ENCODE measurements at places on chromosomes 3 and 15.

DNA sequence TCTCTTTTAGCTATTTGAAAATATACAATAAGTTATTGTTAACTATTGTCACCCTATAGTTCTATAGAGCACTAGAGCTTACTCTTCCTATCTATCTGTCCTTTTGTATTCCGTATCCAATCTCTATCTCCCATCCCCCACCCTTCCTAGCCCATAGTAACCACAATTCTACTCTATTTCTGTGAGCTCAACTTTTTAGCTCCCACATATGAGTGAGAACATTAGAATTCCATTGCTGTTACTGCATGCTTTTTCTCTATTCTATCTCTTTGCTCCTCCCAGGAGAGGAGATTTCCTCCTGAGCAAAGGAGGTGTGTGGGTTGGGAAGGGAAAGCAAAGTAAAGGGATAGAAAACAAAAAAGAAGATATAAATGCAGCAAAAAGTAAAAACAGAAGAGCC lies 105.6 kb upstream of the SLC4A7 start:
- no peak for DNase-seq

- DNase-seq, result no peak
These were observed 55.0 kb downstream of the CFAP20DC start for GRCh38 chr3:58994746-58995330.

DNA sequence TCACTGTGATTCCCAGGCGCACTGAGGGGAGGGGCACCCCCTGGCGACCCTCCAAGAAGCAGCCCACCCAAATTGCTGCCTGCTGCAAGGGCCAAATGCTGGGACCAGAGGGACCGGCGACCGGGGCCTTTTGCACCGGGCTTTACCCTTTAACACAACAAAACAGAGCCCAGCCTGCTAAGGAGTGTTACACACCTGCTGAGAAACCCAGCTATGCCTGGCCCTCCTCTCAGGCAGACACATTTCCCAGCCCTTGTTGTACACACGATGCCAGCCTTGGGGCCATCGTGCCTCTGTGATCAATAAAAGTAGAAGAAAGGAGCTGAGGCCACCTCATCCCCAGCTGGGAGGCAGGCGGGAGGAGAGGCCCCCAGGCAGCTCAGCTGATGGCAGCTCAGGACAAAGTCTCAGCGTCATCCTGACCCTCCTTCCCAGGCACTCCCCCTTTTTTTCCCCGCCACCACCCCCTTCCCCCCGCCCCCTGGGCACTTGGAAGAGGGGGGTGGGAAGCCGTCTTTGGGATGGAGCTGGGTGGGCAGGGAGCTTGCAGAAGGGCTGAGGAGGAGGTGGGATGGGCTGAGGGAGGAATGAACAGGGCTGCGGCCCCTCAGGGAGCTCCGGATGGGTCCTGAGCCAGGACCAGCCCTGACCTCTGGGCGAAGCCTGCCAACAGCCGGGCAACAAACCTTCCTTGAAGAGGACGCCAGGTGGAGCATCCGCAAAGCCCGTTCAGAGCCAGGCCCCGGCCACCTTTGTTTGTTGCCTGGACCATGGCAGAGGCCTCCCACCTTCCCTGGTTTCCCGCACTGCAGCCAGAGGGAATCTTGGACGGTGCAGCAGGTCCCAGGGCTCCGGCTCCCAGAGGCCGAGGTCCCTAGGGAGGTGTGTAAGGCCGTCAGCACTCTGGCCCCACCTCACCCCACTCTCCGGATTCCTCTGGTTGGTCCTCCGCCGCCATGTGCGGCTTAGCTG lies 45.9 kb upstream of the SEC61A1 start:
- DNase-seq, result no peak

GRCh38 chr3:104676241-104676640 lies 690.5 kb upstream of the ALCAM start:
- DNase-seq, result no peak

- DNase-seq, result no peak
These were observed 175.1 kb downstream of the PTPRG start for GRCh38 chr3:61736506-61736905.

GRCh38 chr3:5675319-5675718 lies 487.8 kb downstream of the EDEM1 start:
- no peak for DNase-seq

DNA sequence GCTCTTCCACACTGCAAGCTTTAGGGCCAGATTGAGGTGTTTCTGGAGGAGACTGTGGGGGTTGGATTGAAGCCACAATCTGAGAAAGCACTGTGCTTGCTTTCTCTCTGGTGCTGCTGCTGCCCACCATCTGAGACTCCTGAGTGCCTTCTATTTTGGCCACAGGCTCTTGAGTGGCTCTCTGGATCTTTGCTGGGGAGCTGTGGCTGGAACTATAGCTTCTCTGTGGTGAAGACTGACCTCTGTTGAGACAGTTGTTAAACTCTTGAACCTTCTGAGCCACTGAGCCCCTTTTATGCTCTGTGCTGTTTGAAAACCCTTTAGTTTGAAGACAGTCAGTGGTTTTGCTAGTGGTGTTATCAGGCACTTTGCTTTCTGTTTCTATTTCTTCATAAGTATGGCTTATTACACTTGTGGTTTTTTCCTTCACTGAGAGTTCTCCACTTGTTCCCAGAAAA lies 108.7 kb upstream of the TSPAN3 start:
- no peak for DNase-seq

GRCh38 chr15:80328496-80328895 lies 75.7 kb upstream of the ARNT2 start:
- DNase-seq, result no peak

- DNase-seq, result no peak
These were observed 26.0 kb upstream of the THBS1 start for GRCh38 chr15:39554746-39555387.

- DNase-seq, result no peak
These were observed 284.1 kb upstream of the NR2E3 start for GRCh38 chr15:71526060-71526820.

DNA sequence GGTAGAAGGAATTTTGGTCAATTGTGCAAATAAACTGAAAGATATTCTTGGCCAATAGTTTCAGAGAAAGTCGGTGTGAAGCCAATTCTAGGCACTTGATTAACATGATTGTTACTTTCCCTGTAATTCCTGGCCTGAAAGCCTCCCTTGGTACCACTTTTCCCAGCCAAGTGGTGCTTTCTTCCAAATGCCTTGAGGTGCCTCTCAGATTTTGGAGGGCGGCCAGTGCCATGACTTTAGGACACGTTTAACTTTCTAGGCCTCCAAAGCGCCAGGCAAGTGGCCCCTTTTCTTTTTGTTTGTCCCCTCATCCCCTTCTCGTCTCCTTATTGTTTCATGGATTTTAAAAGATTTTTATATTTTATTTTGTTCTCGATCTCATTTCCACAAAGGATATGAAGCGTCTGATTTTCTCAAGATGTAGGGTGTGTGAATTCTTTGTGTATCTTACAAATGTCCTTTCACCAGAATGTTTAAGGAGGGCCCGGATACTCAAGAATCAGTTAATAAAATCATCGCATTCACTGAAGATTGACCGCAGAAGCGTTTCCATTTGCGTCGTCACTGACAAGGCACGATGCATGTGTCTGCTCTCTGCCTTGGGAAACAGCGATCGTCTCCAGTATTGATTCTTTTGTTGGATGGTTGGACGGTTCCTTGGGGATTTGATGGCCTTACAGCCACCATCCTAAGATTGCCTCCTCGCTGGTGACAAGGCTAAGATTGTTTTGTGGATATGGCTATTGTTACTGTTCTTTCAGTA lies 87.8 kb downstream of the ASB7 start:
- DNase-seq, result no peak

GRCh38 chr3:65230261-65231139 lies 542.7 kb upstream of the ADAMTS9 start:
- DNase-seq, result no peak

DNA sequence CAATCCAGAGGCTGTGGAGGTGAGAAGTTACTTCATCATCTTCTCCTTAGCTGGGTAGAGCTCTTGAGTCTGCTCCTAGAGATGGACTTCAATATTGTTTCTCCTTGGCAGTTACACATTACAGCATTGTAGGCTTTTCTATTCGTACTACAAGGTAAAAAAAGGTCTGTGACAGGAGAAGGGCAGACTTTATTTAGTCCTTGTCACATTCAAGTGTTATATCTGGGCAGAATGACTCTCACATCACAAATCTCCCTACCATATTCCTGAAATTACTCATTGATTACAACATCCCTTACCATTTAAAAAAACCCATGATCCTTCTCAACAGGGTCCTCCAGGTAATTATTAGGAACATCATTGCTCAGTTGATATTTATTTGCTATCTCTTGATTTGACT lies 75.0 kb downstream of the AGBL1 start:
- DNase-seq, result no peak

GRCh38 chr3:46585799-46586693 lies 19.9 kb upstream of the LRRC2 start:
- no peak for DNase-seq

- DNase-seq, result no peak
These were observed 2.2 kb upstream of the ANKDD1A start for GRCh38 chr15:64909546-64909945.
